ENCODE measurements at places on chromosomes 13 and 19. TPM values are rescaled to one million over a fixed set of nuclear protein-coding genes. Genes with fewer than 3 reads are reported as not detected.
A peak's percentile ranks its signal among the peaks of the same experiment; 100 is the strongest.

GRCh38 chr19:10424011-10424637 lies 3.8 kb downstream of the PDE4A start:
- peak; percentile 81 for DNase-seq

SBSN gene
- 0.11 TPM for polyA plus RNA-seq

FCAR gene
- polyA plus RNA-seq, result 0.74 TPM

- DNase-seq, result no peak
Measured at GRCh38 chr13:26926371-26926770, 165.8 kb upstream of the GPR12 start.

C19orf85 gene
- polyA plus RNA-seq, result not detected

- no peak for DNase-seq
Measured at GRCh38 chr13:102869948-102870676, 24.3 kb downstream of the ERCC5 start.

DNA sequence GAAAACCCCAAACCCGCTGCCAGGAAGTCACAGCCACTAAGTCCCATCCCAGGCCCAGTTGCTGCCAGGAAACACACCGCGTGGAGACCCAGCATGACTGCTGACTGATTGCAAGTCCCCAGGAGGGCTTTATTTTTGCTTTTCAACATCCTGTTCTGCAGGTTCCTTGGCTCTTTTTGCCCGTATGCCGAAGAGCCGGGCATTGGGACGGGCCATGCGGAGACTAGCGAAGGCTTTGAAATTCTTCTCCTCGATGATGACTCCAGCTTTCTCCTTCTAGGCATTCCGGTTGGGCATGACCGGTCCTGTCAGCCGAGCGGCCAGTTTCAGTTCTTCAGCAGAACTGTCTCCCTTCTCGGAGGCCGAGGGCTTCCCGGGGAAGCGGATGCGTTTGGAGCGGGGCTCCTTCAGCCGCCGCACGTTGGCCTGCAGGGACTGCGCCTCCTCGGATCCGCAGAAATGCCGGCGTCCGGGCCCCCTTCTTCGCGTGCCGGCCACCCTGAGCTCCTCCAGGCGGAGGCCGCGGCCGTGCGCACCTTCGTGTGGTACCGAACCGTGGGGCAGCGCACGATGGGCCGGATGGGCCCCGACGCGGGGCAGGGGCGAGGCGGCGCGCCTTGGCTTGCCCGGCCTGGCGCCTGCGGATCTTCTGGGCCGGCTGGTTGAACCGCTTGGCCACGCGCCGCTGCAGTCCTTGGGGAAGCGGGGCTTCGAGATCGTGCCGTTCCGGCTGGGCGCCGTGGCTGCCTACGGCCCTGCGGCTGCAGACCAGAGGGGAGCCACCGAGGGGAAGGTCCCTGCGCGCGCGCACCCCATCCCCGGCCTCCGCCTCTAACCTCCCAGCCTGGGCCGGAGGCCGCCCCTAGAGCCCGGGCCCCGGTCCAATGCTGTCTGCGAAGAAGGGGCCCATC lies 15.2 kb downstream of the ZSCAN5C start:
- no peak for DNase-seq

- no peak for DNase-seq
Measured at GRCh38 chr19:2140138-2140569, 11.2 kb downstream of the AP3D1 start.
